ENCODE measurements at places on chromosomes 2 and 18.

DNA sequence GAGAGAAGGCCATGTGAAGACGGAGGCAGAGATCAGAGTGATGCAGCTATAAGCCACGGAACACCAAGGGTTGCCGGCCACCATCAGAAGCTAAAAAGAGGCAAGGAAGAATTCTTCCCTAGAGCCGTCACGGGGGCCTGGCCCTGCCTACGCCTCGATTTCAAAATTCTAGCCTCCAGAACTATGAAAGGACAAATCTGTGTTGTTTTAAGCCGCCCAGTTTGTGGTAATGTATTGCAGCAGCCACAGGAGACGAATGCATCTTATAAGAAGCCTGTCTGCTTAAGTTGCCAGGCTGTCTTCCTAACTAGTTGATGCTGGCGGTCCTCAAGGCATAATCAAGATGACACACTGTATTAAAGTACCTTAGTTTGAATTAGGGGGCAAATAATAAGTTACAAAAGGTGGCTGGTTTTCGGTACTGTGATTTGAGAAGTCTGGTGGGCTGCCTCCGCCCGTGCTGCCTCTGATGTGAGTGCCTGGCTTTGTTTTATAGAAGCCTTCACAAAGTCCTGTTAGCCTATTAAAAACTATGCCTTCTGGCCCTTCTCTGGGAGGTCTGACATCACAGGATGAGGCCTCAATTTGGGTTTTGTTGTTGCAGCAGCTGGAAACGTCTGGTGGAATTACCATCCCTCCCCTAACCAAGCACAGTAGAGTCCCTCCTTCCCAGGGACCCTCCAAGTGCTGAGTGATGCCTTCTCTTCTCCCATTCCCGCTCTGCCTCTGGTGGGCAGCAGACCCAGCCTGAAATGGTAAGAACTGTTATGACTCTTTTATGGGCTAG is 53.6 kb downstream of the SRD5A2 start:
- ATAC-seq = no peak

- no peak for ATAC-seq
Measured at GRCh38 chr2:218839430-218839829, 7.8 kb upstream of the PRKAG3 start.

GRCh38 chr2:19609266-19609665 is 250.8 kb upstream of the OSR1 start:
- no peak for ATAC-seq

DNA sequence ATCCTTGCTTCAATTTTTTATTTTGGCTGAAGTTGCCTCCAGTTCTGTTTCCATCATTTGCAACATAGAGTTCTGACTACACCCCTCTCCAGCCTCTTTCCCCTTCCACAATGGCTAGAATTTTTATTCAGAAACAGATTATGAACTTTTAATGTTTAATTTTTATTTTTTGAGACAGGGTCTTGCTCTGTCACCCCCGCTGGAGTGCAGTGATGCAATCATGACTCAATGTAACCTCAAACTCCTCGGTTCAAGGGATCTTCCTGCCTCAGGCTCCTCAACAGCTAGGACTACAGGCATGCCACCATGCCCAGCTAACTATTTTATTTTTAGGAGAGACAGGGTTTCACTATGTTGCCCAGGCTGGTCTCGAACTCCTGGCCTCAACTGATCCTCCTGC is 2.8 kb downstream of the NTSR2 start:
- no peak for ATAC-seq

GRCh38 chr2:234254783-234255521 is 204.4 kb downstream of the SPP2 start:
- no peak for ATAC-seq

DNA sequence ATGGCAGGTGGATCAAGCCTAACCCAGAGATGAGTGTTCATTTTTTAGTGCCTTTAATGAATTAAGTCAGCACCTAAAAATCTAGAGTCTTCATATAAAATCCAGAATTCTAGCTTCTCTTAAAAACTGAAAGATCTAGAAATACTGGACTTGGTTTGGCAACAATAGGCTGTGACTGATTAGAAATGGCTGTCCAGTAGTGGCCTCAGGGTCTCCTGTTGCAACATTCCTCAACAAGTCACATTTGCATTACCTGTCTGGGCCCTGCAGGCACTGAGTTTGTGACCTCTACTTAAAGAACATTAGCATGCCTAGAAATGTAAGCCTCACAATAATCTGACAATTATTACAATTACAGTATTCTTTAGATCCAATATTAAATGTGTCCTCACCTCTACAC is 33.1 kb downstream of the MBD2 start:
- no peak for ATAC-seq

DNA sequence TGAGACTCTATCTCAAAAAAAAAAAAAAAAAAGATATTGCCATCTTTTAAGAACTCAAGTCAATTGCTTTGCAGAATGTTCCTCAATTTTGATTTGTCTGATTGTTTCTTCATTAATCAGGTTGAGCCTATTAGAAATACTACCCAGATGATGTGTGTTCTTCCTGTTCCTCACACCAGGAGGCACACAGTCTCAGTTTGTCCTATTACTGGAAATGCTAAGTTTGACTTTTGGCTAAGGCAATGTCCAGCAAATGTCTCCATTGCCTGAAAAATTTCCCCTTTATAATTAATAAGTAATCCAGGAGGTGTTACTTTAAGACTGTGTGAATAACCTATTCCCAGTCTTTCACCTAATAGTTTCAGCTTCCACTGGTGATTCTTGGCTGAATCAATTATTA is 28.4 kb downstream of the BOLA3 start:
- ATAC-seq = no peak
